ENCODE measurements at places on chromosomes 2 and 18. TPM values are rescaled to one million over a fixed set of nuclear protein-coding genes. Genes with fewer than 3 reads are reported as not detected.

AGXT gene
- total RNA-seq: not detected

CCL20 gene
- total RNA-seq: 0.18 TPM

KLHL30 gene
- total RNA-seq: not detected

POTEI gene
- not detected for total RNA-seq

ESPNL gene
- 13.5 TPM for total RNA-seq

POTEJ gene
- not detected for total RNA-seq

INHBB gene
- not detected for total RNA-seq

ATOH8 gene
- total RNA-seq: 7.4 TPM

CCDC121 gene
- 1.2 TPM for total RNA-seq

BOLL gene
- total RNA-seq: not detected

KCTD18 gene
- total RNA-seq: 18.2 TPM

TNFAIP6 gene
- total RNA-seq: 56.5 TPM

EDAR gene
- not detected for total RNA-seq

KLHL29 gene
- total RNA-seq: 2.6 TPM

REG3G gene
- total RNA-seq: not detected

ACVR2A gene
- 2.7 TPM for total RNA-seq

FSHR gene
- not detected for total RNA-seq

PLCL1 gene
- total RNA-seq: 0.58 TPM
